HCEC 1CT (cell line): ENCODE measurements at places on chromosomes 16 and 17.
A peak's percentile ranks its signal among the peaks of the same experiment; 100 is the strongest.

GRCh38 chr17:76260669-76261068 is 4.5 kb upstream of the UBALD2 start:
- DNase-seq: no peak

DNA sequence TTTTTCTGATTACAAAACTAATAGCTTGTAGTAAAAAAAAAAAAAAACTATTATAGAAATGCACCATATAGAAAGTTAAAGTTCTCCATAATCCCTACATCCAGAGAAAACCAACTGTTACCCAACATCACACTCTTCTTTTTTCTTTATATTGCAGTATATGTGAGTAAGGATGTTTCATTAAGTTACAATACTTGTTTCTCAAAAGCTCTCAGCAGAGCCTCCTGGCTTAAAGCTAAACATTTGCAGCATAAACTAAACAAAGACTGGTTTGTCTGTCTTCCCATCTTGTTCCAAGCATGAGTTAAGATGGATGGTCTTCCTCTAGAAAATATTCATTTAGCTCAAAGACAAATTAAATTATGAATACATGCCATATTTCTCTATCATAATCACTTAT is 25.2 kb downstream of the GRB2 start:
- DNase-seq: no peak

- no peak for DNase-seq
These were observed 472.8 kb downstream of the MAF start for GRCh38 chr16:79127766-79128165.

- DNase-seq: no peak
These were observed 89.4 kb downstream of the ADCY9 start for GRCh38 chr16:4026854-4027253.

- DNase-seq: no peak
These were observed 19.9 kb downstream of the SNX11 start for GRCh38 chr17:48127371-48128051.

DNA sequence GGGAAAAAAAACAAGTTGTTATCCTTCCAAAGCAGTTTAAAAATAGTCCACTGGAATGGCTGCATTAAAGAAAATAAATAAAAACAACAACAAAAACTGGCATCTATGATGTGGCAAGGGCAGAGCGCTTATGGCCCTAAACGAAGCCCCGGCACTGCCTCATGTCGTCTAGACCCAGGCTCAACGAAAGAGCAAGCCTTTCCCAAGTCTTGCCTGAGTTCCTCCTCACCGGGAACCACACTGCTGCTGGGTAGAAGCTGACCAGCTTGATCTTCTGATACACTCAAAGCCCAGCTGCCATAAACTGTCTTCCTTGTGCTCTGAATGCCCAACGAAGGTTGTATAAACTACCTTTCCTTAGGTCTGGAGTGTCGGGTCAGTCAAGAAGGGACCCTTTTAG is 37.0 kb downstream of the NDEL1 start:
- no peak for DNase-seq

- peak; percentile 34 for DNase-seq
These were observed 5.8 kb downstream of the DHX38 start for GRCh38 chr16:72099377-72099818.

DNA sequence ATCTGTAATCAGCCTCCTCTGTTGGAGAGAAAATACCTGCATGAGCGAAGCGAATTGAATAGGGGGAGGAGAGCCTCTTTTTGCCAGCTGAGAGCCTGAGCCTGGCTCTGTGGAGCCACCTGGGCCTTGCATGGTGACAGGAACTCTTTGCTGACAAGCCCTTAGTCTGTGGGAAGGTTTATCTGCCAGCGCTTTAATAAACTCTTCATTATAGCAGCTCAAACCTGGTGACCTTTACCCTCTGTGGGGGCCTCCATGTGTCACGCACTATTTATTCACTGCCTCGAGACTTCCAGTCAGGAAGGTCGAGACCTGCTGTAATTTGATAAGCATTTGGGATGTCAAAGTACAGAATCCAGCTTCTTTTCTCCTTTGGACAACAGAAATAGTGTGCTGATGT is 282.6 kb downstream of the CBLN1 start:
- no peak for DNase-seq

- DNase-seq: no peak
These were observed 52.8 kb downstream of the SDK2 start for GRCh38 chr17:73591296-73592078.

DNA sequence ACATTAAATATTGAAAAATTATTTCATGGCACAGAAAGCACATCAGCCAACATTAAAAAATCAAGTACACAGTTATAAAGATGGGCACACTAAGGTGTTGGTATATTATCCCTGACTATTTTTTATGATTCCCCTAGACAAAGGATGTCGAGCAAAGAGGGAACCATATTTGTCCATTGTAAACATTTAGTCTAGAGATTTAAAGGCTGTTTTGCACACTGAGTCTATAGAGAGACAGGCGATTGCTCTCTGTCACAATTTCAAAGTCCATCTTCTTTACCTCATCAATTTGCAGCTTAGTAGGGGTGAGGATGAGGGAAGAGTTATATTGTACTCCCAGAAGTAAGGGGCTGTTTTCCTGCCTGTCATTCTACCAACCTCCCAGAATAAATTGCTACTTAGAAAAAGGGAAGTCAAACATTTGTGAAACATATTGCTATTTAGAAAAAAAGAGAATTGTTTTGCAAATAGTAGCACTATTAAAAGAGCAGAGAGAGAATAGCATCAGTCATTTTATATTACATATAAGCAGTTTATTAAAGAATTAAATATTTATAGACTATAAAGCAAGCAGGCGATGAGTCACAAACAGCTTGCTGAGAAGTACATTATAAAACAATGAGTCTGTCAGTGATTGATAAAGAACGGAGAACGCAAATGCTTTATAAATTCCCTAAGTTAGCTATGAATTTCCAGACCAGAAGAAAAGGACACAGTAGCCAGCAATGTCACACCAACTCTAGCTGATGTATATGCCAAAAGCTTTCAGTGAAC is 270.6 kb upstream of the PMFBP1 start:
- peak; percentile 45 for DNase-seq

GRCh38 chr16:66842765-66843164 is 1.4 kb upstream of the CA7 start:
- no peak for DNase-seq

DNA sequence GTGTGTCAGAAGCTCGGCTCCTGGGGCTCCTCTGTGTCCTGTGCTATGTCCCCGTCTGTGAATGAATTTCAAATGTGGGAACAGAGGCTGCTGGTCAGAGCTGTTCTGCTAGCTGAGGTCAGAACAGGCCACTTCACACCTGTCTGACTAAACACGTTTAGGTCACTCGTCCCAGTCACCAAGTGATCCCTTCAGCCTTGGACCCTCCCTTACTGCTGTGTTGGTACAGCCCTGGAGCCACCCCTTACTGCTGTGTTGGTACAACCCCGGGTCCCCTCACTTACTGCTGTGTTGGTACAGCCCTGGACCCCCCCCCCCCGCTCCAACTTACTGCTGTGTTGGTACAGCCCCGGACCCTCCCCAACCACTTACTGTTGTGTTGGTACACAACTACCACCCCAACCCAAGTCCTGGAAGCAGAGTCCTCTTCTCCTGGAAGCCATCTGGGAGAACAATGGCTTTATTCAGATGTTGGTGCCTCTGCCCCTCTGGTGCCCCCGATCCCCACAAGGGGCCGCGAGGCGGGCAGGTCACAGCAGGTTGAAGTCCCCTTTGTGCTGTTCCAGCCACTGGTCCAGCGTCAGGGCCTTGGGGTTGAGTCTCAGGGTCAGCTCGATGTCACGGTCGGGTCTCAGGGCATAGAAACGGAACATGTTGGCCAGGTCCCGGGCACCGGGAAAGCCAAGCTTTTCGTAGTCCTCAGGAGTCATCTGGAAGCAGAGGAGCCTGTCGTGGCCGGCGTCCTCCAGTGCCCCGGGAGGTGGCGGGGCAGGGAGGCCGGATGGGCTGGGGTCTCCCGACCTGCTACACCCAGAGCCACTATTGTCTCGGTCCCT is 13.0 kb downstream of the NMRAL1 start:
- DNase-seq: no peak

GRCh38 chr17:56679115-56679776 is 85.7 kb downstream of the NOG start:
- DNase-seq: peak; percentile 51
